ENCODE measurements at places on chromosomes 12 and 14.

DNA sequence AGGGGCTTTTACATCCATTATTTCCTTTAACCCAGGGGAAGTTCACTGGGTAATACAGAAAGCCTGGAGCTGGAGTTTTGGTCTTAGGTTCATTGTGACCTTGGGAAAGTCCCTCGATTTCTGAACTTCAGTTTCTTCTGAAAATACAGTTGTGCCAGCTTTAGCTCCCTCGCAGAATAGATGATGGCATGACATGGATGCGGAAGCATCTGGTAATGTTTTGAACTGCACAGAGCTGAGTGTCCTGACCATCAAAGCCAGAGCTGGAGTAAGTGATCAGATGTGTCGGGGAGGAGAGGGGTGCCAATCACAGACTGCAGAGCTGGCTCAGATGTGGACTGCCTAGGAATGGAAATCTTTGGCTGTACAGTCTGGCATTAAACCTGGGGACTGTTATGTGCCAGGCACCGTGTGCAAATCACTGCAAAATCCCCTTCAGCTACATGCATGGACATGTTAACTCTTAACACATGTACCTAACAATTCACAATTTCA, 180.9 kb downstream of the ETV6 start:
- DNase-seq: no peak

DNA sequence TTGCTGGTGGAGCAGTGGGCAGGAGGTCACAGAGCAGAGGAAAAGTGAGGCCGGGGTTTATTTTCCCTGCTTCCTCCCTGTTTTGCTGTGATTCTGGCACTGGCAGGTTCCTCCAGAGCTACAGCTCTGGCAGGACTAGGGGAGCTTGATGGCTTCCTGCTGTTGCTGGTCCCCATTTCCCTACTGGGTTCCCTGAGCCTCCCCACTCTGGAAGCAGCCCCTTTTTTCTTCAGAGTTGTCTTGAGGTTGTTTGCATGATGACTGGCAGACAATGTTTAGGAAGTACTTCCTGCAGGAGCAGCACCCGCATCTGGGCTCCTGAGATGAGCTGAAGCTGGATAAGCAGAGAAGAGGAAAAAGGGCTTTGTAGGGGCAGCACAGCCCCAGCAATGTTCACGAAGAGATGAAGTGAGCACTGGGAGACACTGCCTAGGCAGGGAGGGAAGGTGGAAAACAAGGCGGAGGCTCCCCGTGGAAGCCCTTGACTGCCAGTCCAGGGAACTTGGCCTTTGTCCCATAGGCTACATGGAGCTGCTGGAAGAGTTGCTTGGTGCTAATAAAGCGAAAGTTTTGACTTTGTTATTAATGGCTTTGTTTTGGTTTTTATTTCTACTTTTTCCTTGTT, 126.9 kb downstream of the SLC38A6 start:
- no peak for DNase-seq

DNA sequence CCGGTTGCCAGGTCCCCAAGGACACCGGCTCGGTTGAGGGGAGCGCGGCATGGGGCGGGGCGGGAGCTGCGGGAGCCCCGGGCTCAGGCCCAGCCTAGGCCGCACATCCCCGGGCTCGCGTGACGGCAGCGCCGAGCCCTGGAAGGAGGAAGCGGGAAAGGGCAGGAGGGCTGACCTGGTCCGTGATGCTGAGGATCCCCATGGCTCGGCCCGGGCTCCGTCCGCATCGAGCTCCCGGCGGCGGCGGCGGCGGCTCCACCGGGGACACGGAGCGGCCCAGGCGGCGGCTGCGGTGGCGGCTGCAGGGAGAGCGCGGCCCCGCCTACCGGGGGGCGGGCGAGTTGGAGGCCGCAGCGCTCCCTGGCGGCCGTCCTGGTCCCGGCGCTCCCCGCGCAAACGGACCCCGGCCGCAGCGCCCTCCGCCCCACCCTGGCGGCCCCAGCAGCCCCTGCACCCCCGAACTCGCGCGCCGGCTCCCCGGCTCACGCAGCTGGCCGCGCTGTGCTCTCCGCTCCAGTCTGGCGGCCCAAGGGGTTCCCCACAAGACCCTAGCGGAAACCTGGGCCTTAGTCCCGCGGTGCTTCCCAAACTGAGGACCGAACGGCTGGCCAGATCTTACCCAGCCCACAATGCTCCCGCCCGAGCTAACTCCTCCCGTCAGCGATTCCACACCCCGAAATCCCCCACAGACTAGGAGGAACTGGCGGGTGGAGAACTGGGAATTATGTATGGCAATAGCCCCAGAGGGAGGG, at the start of gene ANKRD52:
TSS of gene ANKRD52 (minus strand) at position 317 of the 752 bp plus-strand sequence. CDS start at position 202, 115 bp downstream.
- DNase-seq: peak; percentile 74

GRCh38 chr14:63147018-63147417, 57.2 kb upstream of the RHOJ start:
- no peak for DNase-seq

- DNase-seq: no peak
Observed at GRCh38 chr12:104250366-104251125, 35.0 kb downstream of the TXNRD1 start.

GRCh38 chr14:54814076-54814475, 88.5 kb downstream of the GCH1 start:
- DNase-seq: peak; percentile 55

- peak; percentile 39 for DNase-seq
Observed at GRCh38 chr14:56195704-56196103, 77.5 kb downstream of the PELI2 start.

GRCh38 chr12:96049101-96049500, 13.7 kb upstream of the LTA4H start:
- no peak for DNase-seq

- no peak for DNase-seq
Observed at GRCh38 chr12:91406920-91407341, 224.3 kb upstream of the DCN start.

DNA sequence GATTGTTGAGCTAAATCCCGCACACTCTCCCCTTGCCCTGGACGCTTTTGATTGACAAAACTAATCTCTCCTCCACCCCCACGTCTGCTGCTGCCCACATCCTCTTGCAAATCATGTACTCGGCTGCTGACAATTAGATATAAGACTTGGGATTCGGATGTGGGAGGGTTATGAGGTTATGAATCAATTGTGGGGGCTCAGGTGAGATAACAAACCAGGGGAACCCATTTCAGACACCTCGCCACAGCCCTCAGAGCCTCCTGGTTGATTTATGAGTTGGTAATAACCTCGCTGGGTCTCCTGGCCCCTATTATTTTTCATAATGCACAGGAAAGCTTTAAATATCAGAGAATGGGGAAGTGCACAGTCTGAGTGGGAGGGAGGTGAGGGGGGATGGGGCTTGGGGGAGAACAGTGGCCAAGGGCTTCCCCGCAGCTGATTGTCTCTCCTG, 449.9 kb downstream of the DPF3 start:
- peak; percentile 28 for DNase-seq

- no peak for DNase-seq
Observed at GRCh38 chr12:29282031-29282816, 98.7 kb downstream of the ERGIC2 start.

GRCh38 chr14:54606631-54607133, 39.8 kb downstream of the SAMD4A start:
- no peak for DNase-seq

DNA sequence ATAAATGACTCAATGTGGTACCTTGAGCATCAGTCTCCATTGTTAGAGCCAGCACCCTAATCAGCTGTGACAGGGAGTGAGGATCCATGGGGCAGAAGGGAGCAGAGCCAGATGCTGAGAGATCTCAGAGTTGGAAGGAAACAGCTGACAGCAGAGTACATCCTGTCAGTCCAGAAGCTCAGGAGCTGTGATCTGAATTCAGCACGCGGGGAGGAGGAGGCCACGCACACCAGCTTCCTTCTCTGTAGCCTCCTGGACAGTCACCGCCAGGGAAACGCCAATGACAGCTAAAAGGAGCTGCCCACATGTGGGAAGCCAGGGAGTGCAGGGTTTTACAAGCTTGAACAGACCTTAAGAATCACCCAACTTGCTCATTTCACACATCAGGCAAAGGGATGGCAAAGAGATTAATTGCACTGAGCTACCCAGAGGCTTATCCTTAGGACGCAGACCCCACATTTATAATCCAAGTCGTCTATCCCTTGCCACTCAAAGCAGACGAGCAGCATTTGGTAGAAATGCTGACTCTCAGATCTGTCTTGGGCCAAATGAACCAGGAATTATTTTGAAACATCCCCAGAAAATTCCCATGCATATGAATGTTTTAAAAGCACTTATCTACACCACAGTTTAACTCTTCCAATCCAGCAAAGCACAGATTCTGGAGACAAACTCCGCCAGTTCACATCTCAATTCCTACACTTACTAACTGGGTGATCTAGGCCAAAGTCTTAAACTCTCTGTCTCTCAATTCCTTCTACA, 322.6 kb upstream of the TMTC1 start:
- DNase-seq: no peak

DNA sequence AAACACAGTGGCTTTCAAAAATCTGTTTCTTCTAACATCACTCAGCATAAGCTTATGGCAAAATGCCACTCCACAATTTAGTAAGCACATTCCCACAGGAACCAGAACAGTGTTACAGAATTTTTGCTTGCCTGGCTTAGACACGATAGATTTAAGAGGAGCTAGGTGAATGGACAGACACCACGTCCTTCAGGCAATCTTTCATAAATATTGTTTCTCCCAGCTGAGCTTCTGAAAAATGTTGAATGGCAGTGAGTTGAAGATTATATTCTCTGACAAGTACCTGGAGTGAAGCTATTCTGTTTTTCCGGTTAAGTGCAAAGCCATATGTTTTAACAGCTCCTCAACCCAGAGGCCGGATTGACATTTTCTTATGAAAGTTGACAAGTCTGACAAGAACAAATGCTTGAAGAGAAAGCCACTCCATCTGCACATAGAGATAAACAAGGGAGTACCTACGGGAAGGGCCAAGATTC, 102.0 kb downstream of the FSCB start:
- DNase-seq: no peak

GRCh38 chr14:105859717-105860614, 333.6 kb downstream of the TMEM121 start:
- DNase-seq: no peak

DNA sequence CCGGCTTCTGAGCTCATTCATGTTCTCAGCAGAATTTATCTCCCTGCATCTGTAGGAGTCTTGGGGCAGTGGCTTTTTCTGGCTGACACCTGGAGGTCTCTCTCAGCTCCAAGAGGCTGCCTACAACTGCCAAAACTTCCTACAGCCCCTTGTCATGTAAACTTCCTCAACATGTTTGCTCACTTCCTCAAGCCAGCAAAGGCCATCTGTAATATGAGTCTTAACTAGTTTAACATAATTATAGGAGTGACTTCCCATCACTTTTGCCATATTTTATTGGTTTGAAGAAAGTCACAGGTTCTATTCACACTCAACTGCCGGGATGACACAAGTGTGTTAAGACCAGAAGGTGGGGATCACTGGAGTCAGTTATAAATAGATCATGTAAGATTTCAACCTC, 194.0 kb downstream of the VRK1 start:
- DNase-seq: no peak

GRCh38 chr12:68102163-68102562, 57.4 kb downstream of the IFNG start:
- DNase-seq: no peak

DNA sequence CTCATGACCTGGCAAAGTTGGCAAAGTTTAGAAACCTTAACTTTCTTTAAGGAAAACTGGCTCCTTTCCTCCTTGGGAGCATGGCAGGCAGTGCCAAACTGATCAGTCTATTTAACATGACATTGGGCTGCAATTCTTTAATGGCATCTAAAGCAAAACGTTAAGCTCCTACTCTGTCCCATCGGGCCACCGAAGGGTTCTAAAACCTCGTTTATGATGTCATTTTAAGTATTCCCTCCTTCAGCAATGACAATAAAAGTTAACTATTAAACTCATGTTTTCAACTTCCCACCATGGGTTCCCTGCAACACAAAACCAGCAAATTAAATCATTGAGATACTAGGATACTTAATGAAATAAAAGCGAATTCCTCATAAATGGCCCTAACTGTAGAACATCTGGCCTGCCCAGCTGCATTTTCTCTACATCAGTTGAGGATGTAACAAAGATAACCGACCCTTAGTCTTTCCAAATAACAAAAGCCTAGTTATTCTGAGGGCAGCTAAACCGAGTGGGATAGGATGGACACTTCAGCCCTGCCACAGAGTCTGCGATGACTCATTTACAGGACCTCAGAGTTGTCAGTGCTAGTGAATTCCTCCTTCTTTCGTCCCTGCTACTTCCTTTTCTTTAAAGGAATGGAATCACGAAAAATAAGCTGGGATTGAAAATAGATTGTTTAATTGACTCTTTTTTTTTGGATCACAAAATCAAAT, 34.5 kb upstream of the RIC8B start:
- DNase-seq: no peak

DNA sequence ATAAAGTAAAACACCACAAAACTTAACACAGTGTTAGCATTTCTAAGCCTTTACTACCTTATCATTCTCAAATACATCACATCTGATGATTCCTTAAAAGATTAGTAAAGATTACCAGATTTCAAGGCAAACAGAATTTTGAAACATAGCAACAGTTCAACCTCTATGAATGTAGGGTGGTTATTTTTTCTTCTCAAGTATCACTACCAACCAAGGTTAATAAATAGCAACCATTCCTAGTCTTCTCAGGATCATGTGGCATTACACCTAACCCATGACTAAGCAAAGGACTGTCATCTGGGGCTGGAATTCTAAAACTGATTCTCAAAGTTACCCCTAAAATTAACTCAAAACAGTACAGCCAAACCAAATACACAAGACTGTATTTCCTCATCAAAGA, 39.4 kb upstream of the CSRNP2 start:
- no peak for DNase-seq

GRCh38 chr14:21098076-21098891, at the start of gene ZNF219:
TSS of gene ZNF219 (minus strand) at chr14:21098655. CDS start at chr14:21093591, 5,064 bp downstream.
- no peak for DNase-seq

DNA sequence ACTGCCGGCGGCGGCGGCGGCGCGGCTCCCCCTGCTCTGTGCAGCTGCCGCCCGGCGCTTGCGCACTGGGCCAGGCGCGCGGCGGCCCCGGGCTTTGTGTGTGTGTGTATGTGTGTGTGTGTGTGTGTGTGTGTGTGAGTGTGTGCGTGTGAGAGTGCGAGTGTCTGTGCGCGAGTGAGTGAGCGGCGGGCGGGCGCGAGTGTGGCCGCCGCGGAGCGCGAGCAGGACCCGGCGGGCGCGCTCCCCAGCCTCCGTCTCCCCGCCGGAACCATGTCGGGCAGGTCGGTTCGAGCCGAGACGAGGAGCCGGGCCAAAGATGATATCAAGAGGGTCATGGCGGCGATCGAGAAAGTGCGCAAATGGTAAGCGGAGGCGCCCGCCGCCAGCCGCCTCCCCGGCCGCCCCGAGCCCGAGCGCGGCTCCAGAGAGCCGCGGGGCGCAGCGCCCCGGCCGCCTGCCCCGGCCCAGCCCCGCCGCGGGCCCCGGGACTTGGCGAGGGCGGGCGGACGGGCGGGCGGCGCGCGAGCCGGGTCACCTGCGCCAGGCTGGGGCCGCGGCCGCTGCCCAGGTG, at the start of gene BCL7A:
TSS of gene BCL7A (plus strand) at position 63 of the 571 bp plus-strand sequence. CDS start at position 271, 208 bp downstream.
- DNase-seq: peak; percentile 57

GRCh38 chr14:97219431-97220017, 422.3 kb downstream of the VRK1 start:
- no peak for DNase-seq

Measured in stimulated activated CD4-positive, alpha-beta T cell treated with anti-CD3 and anti-CD28 coated beads, Interleukin-1b, Interleukin-23, amount 100 ng/mL, for 48 hours (primary cell).